Tongue (tissue), 3 donors: ENCODE measurements at places on chromosomes 5 and 9.

- peak; percentile 17 for DNase-seq
Observed at GRCh38 chr5:149133795-149134777, 7.2 kb upstream of the ABLIM3 start.

- DNase-seq = no peak
Observed at GRCh38 chr9:33472881-33473615, 676 bp downstream of the NOL6 start.

DNA sequence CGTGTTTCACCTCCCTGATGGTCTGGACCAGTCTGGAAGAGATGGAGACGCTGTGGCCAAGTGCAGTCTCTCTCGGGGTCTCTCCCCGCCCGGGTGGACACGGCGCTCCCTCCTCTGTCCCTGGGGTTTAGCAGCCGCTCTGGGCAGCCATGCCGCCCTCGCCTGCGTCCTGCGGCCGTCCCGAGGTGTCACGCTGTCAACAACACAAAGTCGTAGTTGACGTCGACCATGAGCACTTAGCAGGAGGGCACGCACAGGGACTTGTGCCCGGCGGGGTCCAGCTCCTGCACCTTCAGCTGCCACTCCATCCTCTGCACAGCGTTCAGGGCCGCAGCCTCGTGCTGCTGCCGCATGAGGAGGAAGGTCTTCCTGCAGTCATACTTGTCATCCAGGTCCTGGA is 368.9 kb downstream of the CDH9 start:
- DNase-seq = no peak

DNA sequence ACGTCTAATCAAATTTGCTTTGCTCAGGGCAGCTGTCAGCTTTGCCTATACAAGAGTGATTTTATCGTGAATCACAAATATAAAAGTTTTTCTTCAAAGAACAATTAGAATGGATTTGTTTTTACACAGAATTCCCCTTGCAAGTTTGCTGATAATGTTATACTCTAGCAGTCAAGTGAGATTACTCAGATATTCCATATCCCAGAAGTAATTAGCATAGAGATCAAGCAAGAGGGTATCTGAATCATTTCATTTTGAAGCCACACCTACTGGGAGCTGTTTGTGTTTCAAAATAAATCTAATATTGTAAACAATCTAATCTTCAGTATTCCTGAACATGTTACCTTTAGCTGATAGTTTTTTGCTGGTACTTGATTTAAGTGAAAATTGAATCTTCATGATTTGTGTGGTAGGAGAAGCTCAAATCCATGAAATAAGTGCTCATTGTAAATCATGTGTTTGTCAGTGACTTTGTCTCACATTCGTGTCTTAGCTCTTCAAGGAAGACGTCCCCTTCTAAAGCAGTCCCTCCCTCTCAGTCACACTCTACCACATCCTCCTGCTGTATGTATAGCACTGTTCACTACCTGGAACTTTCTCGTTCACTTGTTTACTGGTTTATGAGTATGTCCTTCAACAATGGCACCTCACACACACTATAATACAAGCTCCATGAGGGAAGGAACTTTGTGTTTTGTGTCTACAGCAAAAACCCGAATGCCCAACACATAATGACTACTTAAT is 3.3 kb upstream of the TTC39B start:
- no peak for DNase-seq

GRCh38 chr9:98087420-98088354 is 31.2 kb downstream of the NANS start:
- DNase-seq = peak; percentile 72

- peak; percentile 63 for DNase-seq
Observed at GRCh38 chr9:92728831-92729734, 35.5 kb downstream of the BICD2 start.

- peak; percentile 40 for DNase-seq
Observed at GRCh38 chr9:132994410-132995120, 16.1 kb downstream of the GFI1B start.

- peak; percentile 61 for DNase-seq
Observed at GRCh38 chr5:68273717-68274409, 58.3 kb downstream of the PIK3R1 start.

GRCh38 chr9:8539681-8540197 is 740.2 kb upstream of the DMAC1 start:
- DNase-seq = no peak

DNA sequence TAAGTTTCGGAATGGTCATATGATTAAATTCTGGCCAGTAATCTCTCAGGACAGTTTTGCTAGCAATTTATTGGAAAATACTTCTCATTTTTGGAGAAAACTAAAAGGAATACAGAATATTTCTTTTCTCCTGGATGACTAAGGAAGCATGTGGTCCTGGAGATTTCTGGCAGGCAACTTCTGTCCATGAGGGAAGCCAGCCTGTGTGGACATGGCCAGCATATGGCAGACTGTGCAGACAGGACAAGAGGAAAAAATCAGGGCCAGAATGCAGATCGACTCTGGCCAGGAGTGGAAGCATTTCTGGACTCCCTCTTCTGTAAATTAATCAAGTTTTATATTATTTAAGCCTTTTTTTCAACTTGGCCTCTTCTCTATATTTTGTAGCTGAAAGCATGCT is 100.4 kb upstream of the CDH18 start:
- DNase-seq = no peak

DNA sequence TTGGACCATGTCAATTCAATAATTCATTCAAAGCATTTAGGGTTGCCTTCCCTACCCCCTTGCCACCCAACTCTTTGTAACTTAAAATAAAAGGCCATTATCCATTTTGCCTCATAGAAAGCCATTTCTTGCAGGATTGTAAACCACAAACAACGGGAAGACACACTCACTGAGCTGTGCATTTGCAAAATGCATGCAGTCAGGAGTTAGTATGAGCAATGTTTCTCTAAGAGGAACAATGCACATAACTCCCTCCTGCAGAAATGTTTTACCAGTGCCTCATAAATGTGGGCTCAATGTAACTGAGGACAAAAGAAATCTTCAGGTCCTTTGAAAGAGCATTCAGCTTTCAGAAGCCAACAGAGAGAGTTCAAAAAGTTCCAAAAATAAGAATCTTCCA is 98.5 kb upstream of the ABCA1 start:
- DNase-seq = no peak

DNA sequence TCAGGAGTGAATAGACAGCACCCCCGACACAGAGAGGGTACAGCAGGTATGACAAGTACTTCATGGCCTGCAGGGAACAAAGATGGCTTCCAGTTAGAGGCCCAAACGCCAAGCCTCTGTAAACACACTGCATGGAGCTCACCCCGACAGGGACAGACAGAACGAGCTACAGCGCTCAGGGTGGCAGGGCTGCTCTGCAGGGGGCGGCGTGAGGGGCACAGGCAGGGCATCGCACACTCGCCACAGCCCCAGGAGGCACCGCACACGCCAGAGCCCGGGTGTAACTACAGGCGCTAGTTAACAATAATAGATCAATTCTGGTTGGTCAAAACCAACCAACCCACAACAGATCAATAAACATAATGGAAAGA is 21.1 kb downstream of the CLPTM1L start:
- DNase-seq = no peak

GRCh38 chr9:107782789-107783188 is 293.2 kb upstream of the KLF4 start:
- no peak for DNase-seq

- no peak for DNase-seq
Observed at GRCh38 chr9:72872718-72873117, 80.1 kb downstream of the ALDH1A1 start.

DNA sequence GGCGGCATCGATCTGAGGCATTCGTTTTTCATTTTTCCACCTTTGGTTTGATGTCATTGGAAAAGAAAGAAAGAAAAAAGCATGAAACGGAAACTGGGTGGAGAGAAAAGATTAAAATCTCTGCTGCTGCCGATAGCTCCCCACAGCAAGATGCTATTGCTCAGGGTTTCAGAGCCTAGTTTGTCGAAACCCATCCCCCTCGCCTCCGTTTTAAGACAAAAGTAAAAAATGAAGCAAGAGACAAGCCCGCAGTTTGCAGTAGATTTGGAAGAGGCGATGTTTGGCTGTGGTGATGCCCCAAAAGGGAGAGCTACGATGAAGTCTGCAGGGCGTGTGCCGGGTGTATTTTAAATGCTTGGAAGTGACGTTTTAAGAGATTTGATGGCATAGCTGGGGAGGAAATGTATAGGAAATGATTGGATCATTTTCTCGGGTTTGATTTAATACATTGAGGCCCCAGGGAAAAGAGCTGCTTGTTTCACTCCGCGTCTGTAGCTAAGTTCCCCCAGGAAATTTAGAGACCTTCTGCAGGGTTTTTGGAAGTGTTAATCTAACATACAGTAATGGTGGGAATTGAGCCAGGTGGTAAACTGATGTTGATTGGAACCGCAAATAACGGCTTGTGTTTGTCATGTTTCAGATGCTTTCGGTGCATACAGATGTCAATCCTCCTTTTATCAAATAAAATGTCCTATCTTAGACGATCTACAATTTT is 909 bp downstream of the NDFIP1 start:
- peak; percentile 63 for DNase-seq

- DNase-seq = no peak
Observed at GRCh38 chr5:90690307-90690706, 131.7 kb downstream of the ADGRV1 start.

- DNase-seq = no peak
Observed at GRCh38 chr9:114850871-114851270, 45.0 kb upstream of the TNFSF15 start.

DNA sequence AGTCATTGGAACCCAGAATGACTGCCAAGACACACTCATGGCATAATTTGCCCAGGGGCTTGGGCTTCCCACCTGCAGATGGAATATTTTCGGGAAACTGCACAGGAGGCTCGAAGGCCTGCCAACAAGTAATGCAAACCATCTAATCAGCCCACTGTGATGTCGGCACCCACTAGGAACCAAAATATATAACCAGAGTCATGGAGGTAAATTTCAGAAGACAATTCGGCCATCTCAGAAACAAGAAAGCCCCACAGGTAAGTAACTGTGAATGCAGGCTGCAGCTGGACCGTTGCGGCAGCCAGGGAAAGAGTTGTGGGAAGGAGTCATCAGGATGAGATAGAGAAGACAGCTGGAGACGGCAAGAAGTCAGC is 264.4 kb downstream of the SYK start:
- DNase-seq = no peak

- DNase-seq = no peak
Observed at GRCh38 chr5:98845878-98846277, 72.4 kb downstream of the RGMB start.

DNA sequence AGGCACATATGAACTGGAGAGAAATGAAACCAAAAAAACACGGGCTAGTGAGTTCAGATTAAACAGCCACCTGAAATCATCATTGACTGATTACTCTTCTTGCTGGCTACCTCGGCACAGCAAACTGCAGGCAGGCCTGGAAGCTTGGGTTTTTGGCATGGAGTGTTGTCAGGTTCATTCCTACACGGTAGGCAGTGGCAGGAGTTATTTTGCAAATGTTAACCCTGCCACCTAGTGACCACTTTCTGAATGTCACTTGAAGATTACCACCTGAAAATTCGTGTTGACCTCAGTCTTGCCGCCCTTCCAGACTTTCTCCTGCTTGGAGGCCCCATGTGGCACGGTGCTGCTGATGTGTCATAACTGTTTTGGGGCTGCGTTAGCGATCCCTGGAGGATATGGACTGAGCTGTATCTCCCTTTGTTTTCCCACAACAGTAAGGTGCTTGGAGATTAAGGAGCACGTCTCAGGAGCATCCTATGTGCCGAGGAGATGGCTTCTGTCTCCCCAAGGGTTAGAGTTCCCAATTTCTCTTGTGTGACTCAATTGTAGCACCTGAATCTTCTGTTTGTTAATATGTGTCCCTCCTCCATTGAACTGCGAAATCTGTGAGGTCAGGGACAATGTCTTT is 12.7 kb upstream of the CD180 start:
- peak; percentile 88 for DNase-seq

DNA sequence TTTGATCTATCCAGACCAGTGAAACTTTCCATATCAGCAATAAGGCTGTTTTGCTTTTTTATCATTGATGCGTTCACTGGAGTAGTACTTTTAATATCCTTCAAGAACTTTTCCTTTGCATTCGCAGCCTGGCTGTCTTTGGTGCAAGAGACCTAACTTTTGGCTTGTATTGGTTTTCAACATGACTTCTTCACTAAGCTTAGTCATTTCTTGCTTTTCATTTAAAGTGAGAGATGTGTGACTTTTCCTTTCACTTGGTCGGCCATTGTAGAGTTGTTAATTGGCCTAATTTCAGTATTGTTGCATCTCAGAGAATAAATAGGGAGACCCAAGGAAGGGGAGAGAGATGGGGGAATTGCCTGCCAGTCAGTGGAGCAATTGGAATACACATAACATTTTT is 26.4 kb upstream of the CMYA5 start:
- no peak for DNase-seq

DNA sequence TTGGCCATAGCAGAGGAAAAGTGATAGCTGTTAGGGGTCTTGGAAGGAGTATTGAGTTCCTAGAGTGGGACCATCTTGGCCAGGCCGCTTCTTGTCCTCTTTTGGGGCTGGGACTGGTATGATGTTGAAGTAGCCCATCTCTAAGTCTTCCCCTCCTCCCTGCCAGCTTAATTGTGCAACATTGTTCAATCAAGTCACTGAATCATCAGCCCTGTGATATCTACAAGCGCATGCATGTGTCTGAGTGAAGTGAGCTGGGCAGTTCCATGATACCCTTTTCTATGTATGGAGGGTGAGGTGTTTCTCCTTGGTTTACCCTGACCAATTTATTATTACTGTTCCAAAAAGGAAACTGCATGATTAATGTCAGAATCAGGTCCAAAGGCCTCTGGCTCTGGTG is 112.2 kb downstream of the C9orf152 start:
- DNase-seq = no peak

- no peak for DNase-seq
Observed at GRCh38 chr9:135241381-135242048, 154.0 kb downstream of the OLFM1 start.

GRCh38 chr5:65926893-65927292 is 518 bp downstream of the ERBIN start:
- DNase-seq = peak; percentile 58

DNA sequence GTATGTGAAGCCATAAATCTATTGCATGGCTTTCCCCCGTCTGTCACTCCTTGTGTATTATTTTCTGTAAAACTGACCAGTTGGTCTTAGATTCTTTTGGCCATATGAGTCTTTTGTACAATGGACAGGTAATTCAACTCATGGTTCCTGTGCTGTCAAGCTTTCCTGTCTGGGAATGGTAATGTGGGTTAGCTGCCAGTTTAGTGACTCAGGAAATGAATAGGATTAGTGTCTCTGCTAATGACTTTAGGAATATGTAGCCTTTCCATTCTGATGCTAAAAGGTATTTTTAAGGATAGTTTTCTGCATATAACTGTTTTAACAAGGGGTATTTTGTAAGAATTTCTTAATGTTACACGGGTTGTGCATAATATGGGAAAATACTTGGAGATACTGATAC is 182.7 kb downstream of the PBX3 start:
- no peak for DNase-seq

GRCh38 chr5:8615142-8615858 is 746.4 kb downstream of the MTRR start:
- DNase-seq = no peak

DNA sequence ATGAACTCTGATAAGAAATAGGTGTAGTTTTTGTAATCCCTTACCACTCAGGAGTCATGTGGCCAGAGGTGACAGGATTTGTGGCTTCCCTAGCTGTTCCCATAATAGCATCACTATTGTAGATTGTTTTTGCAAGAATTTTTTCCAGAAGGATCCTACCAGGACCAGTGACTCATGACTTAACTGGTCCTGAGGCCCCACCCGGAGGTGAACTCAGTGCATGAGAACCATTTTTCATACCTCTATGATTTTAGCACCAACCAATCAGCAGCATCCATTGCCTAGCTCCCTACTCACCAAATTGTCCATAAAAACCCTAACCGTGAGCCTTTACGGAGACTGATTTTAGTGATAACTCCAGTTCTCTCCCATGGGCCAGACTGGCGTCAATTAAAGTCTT is 484.8 kb downstream of the PSAT1 start:
- DNase-seq = no peak
